Fibroblast of the aortic adventitia (primary cell): ENCODE measurements at places on chromosomes 12 and 14.

DNA sequence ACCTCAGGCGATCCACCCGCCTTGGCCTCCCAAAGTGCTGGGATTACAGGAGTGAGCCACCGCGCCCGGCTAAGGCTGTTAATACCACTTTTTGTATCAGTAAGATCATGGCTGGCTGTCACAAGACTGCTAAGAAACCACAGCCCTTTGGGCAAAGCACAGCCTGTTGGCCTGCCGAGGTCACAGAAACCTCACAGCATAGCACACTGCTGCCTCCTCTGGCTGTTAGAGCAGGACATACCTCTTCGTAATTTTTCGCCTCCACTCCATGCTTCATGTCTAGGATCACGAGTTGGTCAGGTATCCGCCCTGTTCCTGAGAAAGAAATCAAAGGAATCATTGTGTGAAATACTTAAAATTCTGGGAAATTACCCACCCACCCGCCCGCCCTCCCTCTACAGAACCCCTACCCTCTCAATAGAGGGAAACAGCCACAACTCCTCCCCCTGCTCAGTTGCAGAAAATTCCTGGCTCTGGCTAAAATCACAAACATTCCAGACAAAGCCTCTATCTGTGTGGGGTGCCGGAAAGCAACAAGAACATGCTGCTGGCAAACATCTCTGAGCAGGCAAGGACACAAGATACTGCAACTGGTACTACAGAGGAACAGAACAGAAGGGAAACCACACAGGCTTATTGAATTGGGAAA, 20.7 kb upstream of the NEK9 start:
- DNase-seq: peak; percentile 87

DNA sequence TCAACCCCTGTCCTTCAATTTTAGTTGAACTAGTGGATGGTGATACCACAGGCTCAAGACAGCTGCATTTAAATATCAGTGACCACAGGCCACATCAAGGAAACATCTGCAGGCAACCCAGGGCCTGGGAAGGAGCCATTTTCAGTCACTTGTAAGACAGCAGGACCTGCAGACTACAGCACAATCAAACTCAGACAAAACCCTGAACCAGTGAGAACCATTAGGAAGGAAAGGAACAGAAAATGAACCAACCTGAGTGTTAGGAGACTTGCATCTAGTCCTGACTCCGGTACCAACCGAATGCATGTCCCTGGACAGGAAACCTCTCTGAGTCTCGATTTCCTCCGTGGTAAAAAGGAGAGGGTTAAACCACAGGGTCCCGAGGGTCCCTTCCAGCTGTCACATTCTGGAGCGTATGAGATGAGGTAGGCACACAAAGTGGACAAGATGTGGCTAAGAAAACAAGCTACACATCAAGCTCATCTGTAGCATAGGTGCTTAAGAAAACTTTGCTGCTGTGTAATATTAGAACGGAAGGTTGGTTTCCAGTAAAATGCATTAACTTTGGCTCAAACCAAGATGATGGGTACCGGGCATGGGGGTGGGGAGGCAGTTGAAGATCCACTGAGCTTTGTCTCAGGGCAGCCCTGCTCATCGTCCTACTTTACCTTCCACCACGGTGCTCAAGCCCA, 1.6 kb upstream of the CDKN1B start:
- no peak for DNase-seq

DNA sequence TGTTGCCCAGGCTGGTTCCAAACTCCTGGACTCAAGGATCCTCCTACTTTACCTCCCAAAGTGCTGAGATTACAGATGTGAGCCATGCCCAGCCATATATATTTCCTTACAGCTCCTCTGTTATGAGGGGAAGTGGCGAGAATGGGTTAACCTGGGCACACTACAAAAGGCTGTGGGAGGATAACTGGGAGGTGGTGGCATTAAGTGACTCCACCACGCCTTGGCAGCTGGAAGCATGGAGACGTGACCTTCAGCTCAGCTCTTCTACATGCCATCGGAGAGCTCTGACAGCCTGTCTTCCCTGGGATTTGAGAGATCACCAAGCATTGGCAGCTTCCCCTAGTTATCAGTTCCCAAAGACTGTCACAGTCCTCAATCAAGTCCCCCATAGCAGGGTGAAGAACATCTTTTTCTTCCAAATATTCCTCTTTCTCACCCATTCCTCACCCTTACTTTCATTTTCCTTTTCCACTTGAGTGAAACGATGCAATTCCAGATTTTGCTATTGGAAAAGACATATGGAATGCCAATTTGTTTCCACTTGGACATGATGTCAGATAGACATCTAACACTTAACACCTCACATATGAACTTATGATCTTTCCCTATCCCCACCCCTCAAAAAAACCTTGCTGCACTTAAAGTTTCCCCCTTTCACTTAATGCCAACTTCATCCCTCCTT, 48.5 kb downstream of the PHLDA1 start:
- no peak for DNase-seq

GRCh38 chr14:90412058-90412457, 15.2 kb downstream of the CALM1 start:
- peak; percentile 59 for DNase-seq

DNA sequence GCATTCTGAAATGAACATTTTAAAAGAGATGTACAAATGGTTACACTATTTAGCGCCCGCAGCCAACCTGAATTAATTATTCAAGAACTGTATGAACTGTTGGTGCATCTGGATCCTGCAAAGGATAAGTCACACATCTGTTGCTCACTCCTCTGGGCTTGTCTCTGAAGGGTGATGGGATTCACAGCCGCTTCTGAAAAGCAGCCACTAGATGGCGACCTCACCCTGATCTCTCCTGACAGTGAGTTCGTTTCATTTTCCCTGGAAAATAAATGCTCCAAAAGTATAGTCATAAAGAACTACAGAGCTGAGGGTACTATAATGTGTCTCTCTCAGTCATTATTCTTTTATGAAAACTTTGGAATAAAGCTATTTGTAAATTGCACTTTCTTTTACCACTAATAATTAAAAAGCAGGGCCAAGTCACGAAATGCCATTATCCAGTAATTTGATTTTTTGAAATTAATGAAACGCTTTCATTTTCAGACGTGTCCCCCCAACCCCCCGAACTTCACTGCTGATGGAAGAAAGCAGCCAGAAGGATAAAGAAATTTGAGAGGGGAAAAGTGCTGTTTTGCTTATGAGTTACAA, 789.6 kb downstream of the NRXN3 start:
- DNase-seq: peak; percentile 82

DNA sequence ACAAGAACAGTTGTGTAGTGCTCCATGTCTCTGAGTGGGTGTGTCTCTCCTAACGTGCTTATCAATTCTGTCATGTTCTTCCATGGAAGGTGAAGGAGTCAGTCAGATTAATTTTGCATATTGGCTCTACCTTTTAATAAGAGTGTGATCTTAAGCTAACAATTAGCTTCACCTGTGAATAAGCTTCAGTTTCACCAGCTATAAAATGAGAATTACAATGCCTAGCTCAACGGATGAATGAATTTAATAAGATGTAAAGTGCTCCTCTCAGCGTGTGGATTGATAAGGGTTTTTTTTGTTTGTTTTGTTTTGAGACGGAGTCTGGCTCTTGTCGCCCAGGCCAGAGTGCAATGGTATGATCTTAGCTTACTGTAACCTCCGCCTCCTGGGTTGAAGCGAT, 32.7 kb downstream of the CCDC175 start:
- no peak for DNase-seq

DNA sequence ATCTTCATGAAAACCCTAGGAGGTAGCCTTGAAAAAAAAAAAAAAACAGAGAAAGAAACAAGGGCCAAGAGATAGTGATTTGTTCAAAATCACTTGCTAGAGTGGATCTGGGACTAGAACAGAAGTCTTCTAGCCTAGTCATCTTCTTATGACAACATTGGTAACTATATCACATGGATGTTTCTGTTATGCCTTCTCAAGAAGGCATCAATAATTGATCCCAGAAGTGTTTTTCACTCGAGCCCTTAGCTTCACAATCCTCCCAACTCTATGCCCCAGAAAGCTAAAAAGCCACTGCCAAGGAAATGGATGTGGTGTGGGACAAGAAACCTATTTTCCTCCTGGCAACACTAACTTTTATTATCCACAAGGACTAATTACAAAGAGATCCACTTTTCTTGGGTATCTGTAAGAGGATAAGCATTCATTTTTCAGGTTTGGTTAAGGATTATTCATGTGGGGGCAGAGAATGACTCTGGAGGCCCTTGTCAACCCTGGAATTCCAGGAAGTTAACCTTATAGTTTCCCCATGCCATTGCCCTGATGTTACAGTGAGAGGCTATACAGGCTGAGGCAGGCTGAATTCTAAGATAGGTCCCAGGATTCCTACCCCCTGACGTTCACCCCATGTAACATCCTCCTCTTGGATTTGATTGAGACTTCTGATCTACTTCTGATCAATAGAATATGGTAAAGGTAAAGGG, 67.7 kb upstream of the CPM start:
- peak; percentile 30 for DNase-seq

DNA sequence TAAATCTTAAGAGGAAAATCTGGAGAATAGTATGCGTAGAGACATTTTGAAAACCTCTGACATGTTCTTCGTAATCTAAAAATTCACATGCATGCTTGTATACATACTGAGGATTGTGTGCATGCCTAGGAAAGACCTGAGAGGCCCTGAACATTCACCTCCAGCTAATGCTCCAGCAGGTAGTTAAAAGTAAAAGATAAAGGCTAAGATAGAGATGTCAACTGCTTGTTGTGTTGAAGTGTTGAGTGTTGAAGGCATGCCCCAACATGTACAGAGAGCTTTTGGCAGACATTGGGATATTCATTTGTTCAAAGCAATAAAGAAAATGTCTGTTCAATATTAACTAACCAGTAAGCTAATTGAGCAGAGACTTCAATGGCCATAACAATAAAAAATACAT, 118.6 kb upstream of the SYT1 start:
- DNase-seq: no peak

GRCh38 chr12:95339086-95339788, 121.6 kb downstream of the VEZT start:
- DNase-seq: no peak

- DNase-seq: peak; percentile 91
Observed at GRCh38 chr14:49586673-49587460, 687 bp upstream of the RPS29 start.

- peak; percentile 19 for DNase-seq
Observed at GRCh38 chr12:32569259-32569658, 109.8 kb upstream of the DNM1L start.

- peak; percentile 60 for DNase-seq
Observed at GRCh38 chr12:63919756-63920155, 75.3 kb downstream of the SRGAP1 start.

GRCh38 chr12:121773011-121773777, 20.3 kb downstream of the RHOF start:
- peak; percentile 64 for DNase-seq

DNA sequence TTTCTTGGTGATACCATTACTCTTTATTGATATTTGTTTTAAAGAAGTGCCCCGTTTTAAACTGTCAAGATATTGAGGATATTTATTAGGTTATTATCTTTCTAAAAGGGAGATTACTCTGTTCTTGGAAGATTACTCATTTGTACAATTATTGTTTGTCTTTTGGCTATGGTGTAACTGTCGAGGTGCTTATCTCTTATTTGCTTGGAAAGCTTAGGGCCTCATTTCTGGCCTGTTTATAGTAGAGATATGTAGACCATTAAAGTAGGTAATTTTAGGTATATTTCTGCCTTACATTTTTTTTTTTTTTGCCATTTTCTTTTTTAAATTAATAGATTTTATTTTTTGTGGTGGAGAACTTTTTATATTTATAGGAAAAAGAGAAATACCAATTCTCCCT, 74.2 kb downstream of the KTN1 start:
- DNase-seq: peak; percentile 12

GRCh38 chr12:118846416-118846815, 134.9 kb upstream of the SRRM4 start:
- no peak for DNase-seq

- no peak for DNase-seq
Observed at GRCh38 chr14:75090353-75090752, 20.9 kb downstream of the ZC2HC1C start.

DNA sequence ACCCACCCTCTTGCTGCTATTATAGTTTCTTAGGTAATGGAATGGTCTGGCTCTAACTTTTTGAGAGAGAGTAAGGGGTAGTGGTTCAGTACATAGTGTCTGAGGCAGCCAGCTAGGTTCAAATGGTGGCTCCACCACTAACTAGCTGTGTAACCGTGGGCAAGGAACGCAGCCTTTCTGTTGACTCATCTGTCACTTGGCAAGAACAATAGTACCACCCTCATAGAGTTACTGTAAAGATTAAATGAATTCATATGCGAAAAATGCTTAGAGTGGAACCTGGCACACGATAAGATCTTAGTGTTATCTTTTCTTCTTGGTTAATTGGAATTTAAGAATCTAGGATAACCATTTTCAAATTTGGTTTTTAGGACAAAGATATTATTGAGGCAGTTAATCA, 14.0 kb downstream of the CCDC62 start:
- DNase-seq: peak; percentile 68

GRCh38 chr14:48107646-48108045, 432.2 kb upstream of the MDGA2 start:
- DNase-seq: no peak

DNA sequence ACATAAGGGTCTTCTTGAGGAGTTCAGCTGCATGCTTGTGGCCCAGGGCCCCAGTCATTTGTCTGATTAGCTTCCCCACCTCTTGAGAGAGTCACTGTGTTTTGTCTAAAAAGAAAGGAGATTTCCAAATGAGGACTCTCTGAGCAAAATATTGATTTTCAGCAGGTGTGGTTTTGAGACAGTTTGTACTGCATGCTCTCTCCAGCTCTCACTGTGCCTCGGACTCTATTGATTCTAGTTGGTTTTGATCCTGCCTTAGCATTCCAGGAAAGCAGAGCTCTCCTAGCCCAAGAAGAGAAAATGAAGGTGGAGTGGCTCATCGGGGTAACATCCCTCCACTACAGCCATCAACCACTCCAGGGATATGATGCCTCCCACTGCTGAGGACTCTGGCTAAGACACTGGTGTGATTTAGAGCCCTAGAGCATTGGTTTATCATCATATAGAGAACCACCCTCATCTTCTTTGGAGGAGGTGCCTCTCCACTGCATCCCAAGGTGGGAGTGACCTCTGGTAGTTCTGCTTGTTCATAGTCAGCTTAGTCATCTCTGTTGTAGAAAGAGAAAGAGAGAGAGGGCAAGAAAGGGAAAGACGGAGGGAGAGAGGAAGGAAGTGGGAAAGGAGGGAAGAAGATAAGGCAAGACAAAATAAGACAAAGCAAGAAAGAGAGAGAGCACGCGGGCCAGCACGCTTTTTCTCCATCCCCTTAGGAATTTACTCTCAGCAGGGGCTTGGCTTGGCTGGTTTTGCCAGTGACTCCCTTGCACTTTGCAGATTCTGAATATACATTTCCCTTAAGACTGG, 365.6 kb downstream of the DPF3 start:
- peak; percentile 59 for DNase-seq

DNA sequence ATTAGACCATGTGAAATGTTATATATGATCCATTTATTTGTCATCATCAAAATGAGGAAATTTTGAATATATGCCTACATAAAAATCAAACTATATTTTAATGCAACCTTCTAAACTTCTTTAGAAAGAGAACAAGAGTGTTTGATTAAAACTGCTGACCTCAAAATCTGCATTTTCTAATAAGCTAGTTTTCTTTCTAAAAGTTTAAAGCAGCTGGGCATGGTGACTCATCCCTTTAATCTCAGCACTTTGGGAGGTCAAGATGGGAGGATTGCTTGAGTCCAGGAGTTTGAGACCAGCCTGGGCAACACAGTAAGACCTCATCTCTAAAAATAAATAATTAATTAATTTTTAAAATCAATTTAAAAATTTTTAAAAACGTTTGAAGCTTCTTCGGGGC, 36.2 kb downstream of the GNPTAB start:
- no peak for DNase-seq

- DNase-seq: no peak
Observed at GRCh38 chr14:93972618-93973205, 3.7 kb downstream of the ASB2 start.

GRCh38 chr12:33156042-33156441, 259.5 kb upstream of the PKP2 start:
- no peak for DNase-seq
